ENCODE measurements at places on chromosomes 7 and 10.

- DNase-seq = peak; percentile 52
Measured at GRCh38 chr7:75776295-75776971, 4.4 kb upstream of the CCL26 start.

- no peak for DNase-seq
Measured at GRCh38 chr7:31982962-31983361, 87.2 kb downstream of the PDE1C start.

GRCh38 chr10:92184977-92185376 is 105.9 kb downstream of the CPEB3 start:
- no peak for DNase-seq

DNA sequence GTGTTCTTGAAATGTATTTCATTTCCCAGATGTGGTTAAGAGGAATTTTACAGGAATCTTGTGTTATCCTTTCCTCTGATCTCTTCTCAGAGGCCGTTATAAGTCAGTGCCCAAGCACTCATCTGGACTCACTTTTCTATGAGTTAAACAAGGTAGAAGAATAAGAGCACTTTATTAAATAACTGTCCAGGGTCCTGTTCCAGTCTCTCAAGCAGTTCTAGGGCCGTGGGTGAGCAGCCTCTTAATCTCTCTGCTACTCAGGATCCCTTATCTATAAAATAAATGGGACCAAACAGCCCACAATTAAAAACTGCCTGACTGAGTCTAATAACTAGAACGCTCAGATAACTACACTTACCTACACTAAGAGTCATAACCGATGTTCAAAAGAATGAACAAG is 111.2 kb downstream of the OSBPL3 start:
- DNase-seq = no peak

GRCh38 chr7:131068604-131069021 is 259.1 kb upstream of the MKLN1 start:
- no peak for DNase-seq

- DNase-seq = no peak
Measured at GRCh38 chr10:86872757-86873156, 84.7 kb downstream of the MMRN2 start.

- peak; percentile 39 for DNase-seq
Measured at GRCh38 chr10:31099664-31100063, 68.0 kb upstream of the ZNF438 start.

GRCh38 chr7:116906391-116906790 is 44.0 kb downstream of the CAPZA2 start:
- DNase-seq = no peak

GRCh38 chr7:33448035-33448434 is 318.7 kb downstream of the BBS9 start:
- no peak for DNase-seq

DNA sequence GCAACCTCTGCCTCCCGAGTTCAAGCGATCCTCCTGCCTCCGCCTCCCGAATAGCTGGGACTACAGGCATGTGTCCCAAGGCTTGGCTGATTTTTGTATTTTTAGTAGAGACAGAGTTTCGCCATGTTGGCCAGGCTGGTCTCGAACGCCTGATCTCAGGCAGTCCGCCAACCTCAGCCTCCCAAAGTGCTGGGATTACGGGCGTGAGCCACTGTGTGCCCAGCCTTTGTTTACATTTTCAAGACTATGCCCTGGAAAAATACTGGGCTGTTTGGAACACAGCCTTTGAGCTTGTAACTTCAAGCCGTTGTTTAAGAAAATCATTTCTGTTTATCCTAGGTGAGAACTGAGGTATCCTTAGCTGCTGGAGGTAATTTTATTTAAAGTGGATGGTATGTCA is 1.9 kb downstream of the ZKSCAN1 start:
- no peak for DNase-seq

- no peak for DNase-seq
Measured at GRCh38 chr7:134533288-134533771, 6.0 kb downstream of the AKR1B10 start.

GRCh38 chr7:64618785-64619456 is 47.0 kb upstream of the ZNF107 start:
- DNase-seq = no peak

- DNase-seq = no peak
Measured at GRCh38 chr10:124025660-124026588, 67.5 kb downstream of the CHST15 start.

- DNase-seq = no peak
Measured at GRCh38 chr7:125670926-125671572, 741.4 kb upstream of the POT1 start.

DNA sequence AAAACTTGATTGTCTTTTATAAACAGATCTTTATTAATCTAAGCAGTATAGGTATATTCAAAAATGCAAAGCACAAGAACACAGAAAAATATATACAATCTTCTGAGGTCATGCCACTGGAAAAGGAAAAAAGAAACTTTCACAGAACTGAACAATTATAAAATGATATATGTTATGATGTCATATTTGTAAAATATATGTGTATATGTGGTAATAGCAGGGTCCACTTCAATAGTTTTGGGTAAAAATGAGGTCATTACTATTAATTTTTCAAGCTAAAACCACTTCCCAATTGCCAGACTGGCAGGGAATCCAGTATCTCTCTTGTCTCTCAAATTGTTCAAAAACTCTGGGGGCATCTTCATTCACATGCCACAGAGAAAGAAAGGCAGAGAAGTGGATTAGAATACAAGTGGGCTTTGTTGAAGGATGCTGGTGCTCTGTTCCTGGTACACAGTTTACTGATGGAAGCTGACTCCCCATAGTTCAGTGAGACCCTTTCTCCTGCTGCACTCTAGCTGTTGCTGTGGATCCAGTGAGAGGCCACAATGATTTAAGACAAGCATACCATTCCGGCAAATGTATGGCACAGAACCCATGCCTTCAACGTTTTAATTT is 19.7 kb downstream of the CTNNA3 start:
- no peak for DNase-seq

- DNase-seq = peak; percentile 53
Measured at GRCh38 chr10:3668276-3668965, 116.6 kb downstream of the KLF6 start.

GRCh38 chr10:43263551-43264343 is 3.1 kb downstream of the RASGEF1A start:
- no peak for DNase-seq

GRCh38 chr7:29563590-29564495 is at the start of gene PRR15:
PRR15 (plus strand) TSS chr7:29563835; CDS start chr7:29566330, 2,495 bp downstream.
- DNase-seq = peak; percentile 7

DNA sequence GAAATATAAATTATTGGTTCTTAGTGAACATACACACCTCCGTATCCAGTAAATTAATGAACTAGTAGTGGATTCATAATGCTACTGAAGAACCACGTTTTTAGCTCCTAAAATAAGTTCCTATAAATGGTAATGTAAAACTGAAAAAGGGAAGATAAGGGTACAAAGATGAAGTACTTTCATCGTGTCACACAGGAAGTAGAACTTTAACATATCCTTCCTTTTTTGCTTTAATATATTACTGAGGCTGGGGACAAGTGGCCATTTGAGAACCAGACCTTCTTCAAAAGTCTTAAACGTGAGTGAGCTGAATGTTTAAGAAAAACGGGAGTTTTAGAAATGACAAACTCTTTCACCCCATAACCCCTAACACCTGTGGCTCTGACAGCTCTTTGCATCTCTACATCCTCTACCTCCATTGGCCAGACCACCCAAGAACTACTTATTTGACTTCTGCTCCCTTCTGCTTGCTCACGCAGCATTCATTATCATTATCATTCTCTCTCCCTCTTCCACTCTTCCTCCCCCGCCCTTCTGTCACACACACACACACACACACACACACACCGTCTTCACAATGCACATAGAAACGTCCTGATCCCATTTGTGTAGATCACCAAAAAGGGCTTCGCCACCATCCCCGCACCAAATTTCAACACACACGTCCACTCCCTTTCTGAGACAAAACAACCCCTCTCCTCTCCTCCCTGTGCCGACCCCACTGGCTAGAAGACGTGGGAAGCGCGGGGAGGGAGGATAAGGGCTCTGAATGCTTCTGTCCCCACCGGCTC is 677 bp downstream of the SKAP2 start:
- DNase-seq = peak; percentile 7

DNA sequence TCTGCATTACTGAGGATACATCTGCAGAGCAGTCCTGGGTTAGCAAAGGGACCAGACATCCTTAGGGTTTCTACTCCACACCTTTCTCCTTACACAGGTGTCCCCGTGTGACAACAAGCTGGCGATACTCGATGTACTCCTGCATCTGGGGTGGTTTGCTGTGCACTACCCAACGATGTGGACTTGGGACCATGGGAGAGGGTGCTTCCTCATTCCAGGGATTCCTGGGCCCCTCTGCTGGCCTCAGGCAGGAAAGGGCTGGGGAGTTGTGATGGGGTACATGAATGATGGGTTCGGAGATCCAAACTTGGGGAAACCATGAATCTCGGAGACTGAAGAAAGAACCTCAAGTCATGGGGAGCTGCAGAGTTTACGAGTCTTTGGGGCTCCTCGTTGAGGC is 179.6 kb upstream of the GALNT17 start:
- DNase-seq = no peak

GRCh38 chr10:82932451-82932850 is 1057.5 kb downstream of the NRG3 start:
- DNase-seq = no peak

DNA sequence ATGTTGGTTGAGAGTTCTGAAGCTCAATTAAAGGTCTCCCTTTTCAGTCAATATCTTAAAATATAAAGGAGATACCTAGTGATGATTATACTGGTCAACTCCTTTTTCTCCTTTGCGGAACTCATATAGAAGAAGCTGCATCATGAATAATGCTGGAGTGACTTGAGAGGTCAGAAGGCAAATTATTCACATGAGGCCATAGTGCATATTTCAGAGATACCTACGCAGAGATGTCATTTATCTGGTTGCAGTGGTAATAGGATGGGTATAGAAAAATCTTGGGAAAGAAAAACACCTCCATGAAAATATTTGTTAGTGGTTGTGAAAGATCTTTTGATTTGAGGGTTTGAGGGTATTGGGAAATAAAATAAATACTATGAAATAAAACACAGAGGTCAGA is 47.7 kb downstream of the NXPH1 start:
- DNase-seq = no peak

DNA sequence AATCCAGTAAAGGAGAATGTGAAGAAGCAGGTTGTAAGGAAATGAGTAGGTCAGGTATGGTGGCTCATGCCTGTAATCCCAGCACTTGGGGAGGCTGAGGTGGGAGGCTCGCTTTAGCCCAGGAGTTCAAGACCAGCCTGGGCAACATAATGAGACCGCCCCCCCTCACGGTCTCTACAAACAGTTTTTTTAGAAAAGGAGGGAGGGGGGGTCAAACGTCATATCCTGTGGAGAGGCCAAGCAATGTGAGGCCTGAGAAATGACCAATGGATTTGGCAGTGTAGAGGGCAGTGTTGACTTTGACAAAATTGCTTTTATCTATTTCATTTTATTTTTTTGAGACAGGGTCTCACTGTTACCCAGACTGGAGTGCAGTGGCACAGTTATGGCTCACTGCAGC is 2.3 kb upstream of the DNAJB12 start:
- DNase-seq = no peak

DNA sequence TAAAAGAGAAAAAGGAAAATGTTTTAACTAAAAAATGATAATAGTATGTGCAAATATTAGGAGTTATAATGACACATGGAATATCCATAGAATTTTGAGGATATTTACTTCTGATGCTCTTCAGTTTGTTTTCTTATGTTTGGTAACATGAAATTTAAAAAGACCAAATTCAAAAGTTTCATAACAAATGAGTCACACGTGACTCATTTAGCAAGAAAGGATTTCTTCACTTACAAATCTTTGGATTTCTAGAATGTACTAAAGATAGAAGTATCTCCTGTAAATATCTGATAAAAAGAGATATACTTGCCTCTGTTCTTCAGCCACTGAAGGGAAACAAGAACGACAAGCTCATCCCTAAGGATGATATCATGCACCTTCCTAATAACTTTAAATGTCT is 774.5 kb upstream of the LRRTM3 start:
- DNase-seq = no peak

GRCh38 chr10:79494871-79495705 is 17.2 kb upstream of the EIF5AL1 start:
- DNase-seq = no peak

- DNase-seq = no peak
Measured at GRCh38 chr7:124843336-124843735, 77.7 kb upstream of the GPR37 start.

GRCh38 chr7:105304040-105304895 is 84.5 kb downstream of the SRPK2 start:
- DNase-seq = no peak

GRCh38 chr10:1384026-1384425 is 327.8 kb downstream of the WDR37 start:
- DNase-seq = no peak

All from activated naive CD8-positive, alpha-beta T cell treated with anti-CD3 and anti-CD28 coated beads, Interleukin-2, amount 50 U/mL, for 24 hours (primary cell).